ENCODE measurements at places on chromosomes 2 and 18. TPM values are rescaled to one million over a fixed set of nuclear protein-coding genes. Genes with fewer than 3 reads are reported as not detected.

DNA sequence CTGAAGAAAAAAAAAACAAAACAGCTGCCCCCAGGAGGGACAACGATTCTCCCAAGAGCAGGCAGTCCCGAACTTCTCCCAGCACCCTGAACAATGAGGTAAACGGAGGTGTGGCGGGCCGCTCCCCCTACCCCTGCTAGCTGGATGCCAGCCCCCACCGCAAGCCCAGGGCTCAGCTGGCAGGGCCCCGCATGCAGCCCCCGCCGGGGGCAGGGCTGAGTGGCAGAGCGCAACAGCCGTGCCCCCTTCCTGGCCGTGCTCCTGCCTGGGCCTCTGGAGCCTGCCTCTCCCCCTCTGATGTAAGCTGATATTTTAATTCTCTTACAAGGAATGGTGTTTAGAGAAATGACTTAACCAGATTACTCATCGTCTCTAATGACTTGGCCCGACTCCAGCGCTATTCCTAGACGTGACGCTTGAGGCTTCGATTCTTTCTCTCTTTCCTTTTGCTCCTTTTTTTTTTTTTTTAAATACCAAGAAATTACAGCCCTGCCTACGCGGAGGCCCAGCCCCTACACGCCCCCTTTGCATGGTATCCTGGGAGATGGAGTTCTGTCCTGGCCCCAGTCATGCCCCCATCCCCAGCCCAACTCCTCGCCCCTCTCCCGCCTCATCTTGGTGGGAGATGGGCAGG, 4.6 kb upstream of the ARID5A start:
- DNase-seq: peak; percentile 99

DNA sequence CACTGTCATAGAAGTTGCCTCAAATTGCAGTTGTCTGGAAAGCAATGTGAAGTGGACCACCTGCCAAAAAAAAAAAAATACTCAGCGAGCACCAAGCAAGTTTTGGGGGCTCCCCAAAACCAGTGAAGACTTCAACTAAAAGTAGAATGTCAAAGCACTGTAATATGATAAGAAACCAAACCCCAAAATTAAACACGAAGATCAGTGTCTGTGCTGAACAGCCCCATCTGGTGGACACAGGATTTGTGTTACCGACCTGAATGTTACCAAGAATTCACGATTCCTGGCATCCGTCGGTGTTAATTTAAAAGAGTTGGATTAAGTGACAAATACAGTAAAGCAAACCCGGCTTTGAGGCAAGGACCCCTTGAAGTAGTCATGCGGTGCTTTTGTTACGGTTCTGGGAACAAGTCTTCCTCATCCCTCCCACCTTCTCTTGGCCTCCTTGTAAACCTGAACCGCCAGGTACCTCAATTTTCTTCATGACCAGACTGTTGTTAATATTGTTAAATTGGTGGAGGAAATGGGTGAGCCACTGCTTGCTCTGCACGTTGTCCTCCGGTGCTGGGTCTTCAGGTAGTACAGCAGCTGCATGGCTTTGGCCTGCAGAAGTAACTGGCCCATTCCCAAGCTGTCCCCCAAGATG, 31.3 kb upstream of the SSB start:
- peak; percentile 39 for DNase-seq

- no peak for DNase-seq
These were observed 91.2 kb downstream of the LIPG start for GRCh38 chr18:49652881-49653724.

PSMD1 gene
- total RNA-seq: 104 TPM

- DNase-seq: no peak
These were observed 14.7 kb downstream of the RRM2 start for GRCh38 chr2:10137053-10137843.

CGREF1 gene
- total RNA-seq: 3.4 TPM

GRCh38 chr2:105129722-105130232, 91.9 kb downstream of the MRPS9 start:
- no peak for DNase-seq

All from glomerular endothelial cell (primary cell).